ENCODE measurements at places on chromosomes 3 and 15. TPM values are rescaled to one million over a fixed set of nuclear protein-coding genes. Genes with fewer than 3 reads are reported as not detected.

The ANKUB1 gene
- not detected for total RNA-seq

GRCh38 chr3:120192579-120192978 lies 92.4 kb downstream of the GPR156 start:
- no peaks in the 10 kb centered on the region for H3K36me3 ChIP-seq
- H3K4me1 ChIP-seq = peaks cover 5% of the 10 kb centered on the region
- no peaks in the 10 kb centered on the region for H3K27me3 ChIP-seq
- H3K27ac ChIP-seq = no peak overlapping the region
- H3K4me3 ChIP-seq = no peak overlapping the region

The CADPS gene
- 149 TPM for total RNA-seq

The BNC1 gene
- 0.67 TPM for total RNA-seq

The GLCE gene
- total RNA-seq = 18.0 TPM

- no peak overlapping the region for H3K4me3 ChIP-seq
- peaks cover 26% of the 10 kb centered on the region for H3K36me3 ChIP-seq
- no peak for DNase-seq
- H3K4me1 ChIP-seq = no peaks in the 10 kb centered on the region
Observed at GRCh38 chr3:183862610-183863009, 22.1 kb downstream of the PARL start.
